ENCODE measurements at places on chromosomes 2 and 18.

DNA sequence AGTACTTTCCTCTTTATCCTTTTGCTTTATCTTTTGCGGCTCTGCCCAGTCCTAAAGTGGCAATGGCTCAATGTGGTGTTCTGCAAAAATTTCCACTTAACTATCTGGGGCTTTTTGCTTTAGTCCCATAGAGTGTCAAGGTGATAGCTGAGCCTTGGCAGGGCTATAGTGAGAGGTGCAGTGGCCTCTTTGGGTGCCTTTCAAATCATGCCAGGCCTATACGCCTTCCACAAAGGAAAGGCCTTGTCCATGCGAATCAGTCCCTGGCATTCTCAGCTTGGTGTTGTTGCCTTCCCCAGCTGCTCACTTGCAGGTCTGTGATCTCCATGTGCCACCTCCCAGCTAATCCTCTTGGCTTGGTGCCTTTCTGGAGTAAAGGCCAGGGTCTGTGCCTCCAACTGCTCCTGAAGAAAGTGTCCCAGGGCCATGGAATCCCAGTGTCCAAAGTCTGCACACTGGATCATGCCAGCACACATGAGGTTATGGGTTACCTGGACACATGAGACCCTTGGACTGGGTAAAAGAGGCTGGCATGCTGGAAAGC lies 26.6 kb downstream of the PAX8 start:
- no peak overlapping the region for H3K4me3 ChIP-seq
- H3K36me3 ChIP-seq: no peaks in the 10 kb centered on the region
- no peaks in the 10 kb centered on the region for H3K27me3 ChIP-seq
- no peaks in the 10 kb centered on the region for H3K4me1 ChIP-seq
- H3K27ac ChIP-seq: no peak overlapping the region

DNA sequence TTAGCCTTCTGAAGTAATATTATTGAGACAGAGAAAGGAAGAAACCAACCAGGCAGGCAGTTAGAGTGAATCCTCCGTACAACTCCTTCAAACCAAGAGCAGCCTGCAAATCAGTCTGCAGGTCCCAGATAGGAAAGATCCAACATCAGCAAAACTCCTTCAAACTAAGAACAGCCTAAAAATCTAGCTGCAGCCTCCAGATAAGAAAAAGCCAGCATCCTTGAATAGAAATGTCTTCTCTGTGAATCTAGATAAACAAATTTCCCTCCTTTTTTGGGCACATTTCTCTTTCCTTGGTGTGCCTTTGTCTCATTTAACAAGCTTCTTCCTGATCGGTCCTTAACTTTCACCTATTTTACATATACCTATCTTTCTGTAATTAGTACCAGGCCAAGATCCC lies 1004.6 kb upstream of the TMEFF2 start:
- no peak overlapping the region for H3K27ac ChIP-seq
- no peaks in the 10 kb centered on the region for H3K4me1 ChIP-seq
- H3K27me3 ChIP-seq: no peaks in the 10 kb centered on the region
- DNase-seq: no peak

GRCh38 chr18:3333056-3333720 lies 71.3 kb downstream of the MYL12B start:
- H3K36me3 ChIP-seq: no peaks in the 10 kb centered on the region
- no peak overlapping the region for H3K4me3 ChIP-seq
- H3K4me1 ChIP-seq: no peaks in the 10 kb centered on the region
- H3K27ac ChIP-seq: no peak overlapping the region

DNA sequence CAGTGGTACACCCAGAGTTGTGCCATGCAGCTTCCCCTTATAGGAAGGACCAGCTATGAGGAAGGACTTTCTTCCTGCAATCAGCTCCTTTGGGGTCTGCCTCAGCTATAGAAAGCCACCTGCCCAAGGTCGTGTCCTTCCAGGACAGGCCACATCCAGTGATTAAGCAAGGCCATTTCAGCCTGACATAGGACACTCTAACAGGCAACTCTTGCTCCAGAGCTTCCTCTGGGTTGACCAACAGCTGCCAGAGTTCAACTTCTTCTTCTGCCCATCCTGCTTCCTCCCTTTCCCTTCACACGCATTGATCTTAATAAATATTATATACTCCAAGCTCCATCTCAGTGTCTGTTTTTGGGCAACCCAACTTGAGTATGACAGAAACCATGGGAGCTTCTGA lies 12.8 kb downstream of the LRP2 start:
- no peaks in the 10 kb centered on the region for H3K27me3 ChIP-seq
- no peak for DNase-seq
- H3K27ac ChIP-seq: no peak overlapping the region
- H3K4me3 ChIP-seq: no peak overlapping the region
- H3K36me3 ChIP-seq: no peaks in the 10 kb centered on the region

- H3K36me3 ChIP-seq: no peaks in the 10 kb centered on the region
- H3K4me3 ChIP-seq: no peak overlapping the region
- H3K27ac ChIP-seq: peak overlapping the region; percentile 85
- no peak for DNase-seq
- H3K4me1 ChIP-seq: peaks cover 31% of the 10 kb centered on the region
Observed at GRCh38 chr2:11375025-11375688, 30.7 kb upstream of the ROCK2 start.
